NCI-H1417 treated with DMSO at 0.1 percent for 48 hours (cell line): ENCODE measurements at places on chromosomes 13 and 19.

DNA sequence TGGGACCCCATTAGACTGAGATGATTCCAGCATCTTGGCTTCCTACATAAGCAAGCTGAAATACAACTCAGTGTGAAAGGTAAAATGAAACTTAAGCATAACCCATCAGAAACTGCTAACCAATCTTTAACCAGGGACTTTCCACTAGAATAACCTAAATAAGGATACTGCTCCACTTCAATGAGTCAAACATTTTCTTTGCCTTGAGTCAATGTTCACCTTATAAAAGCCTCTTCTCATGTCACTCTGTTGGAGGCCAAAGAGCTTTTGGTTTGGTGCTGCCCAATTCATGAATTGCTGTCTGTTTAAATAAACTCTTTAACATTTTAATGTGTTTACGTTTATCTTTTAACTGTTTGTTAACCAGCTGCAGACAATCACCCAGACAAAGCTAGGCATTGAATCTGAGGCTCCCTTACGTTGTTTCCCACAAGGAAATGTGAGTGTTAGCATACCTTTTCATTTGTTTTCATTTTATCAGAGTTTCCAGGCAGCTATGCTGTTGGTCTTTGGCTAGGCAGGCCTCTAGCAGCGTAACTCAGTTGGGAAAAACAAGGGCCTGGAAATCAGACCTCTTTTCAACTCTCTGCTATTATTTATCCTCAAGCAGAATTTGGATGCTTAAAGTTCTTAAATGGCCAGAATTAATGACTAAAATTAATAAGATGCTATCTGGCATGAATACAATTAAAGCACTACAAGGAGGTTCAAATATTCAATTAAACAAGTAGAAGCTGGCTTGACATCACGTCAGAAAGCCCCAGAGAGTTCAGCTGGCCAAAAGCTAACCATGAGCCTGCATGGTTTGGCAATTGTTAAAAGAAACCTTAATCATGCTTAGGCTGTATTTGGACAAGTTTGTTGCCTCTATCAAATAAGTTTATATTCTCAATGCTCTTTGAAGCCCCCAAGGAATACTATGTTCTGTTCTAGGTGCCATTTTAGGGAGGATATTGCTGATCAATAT is 200.2 kb downstream of the DCLK1 start:
- no peak for DNase-seq

DNA sequence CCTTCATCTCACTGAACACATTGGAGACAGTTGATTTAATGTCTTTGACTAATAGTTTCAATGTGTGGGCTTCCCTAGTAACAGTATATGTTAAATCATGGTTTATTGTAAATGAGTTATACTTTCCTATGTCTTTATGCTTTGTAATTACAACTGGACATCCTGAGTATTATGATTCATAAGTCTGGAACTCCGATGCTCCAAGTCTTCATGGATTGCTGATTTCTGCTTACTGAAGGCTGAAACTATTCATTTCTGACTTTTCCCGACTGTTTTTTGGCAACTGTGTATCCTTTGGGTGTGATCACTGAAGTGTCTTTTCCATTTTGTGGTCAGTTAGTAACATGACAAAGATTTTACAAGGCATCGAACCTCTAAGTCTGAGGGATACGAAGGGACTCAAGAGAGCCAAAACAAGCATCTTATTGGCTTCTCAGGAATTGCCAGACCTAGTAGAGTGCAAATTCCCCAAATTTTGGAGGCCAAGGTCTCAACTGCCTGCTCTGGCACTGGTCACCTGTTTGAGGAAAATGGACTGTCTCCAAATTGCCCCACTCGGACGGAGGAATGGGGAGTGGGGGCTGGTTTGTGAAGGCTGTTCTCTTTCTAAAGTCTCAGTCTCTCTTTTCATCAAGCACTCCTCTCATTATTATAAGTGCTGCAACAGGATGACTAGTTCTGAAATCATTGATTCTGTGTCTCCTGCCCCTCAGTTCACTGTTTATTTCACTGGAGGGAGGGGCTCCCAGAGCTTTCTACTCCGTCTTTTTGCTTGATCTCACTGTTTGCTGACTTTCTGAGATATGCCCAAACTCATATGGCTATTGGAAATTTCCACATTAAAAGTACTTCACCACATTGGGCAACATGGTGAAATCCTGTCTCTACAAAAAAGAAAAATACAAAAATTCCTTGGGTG is 20.2 kb upstream of the CD70 start:
- no peak for DNase-seq

- no peak for DNase-seq
Observed at GRCh38 chr13:59666504-59666903, 497.2 kb downstream of the DIAPH3 start.

- no peak for DNase-seq
Observed at GRCh38 chr19:17005000-17005399, 21.6 kb downstream of the CPAMD8 start.

GRCh38 chr13:75830842-75831241 is 194.7 kb downstream of the LMO7 start:
- DNase-seq, result no peak

- no peak for DNase-seq
Observed at GRCh38 chr13:38897521-38897920, 93.1 kb downstream of the STOML3 start.

DNA sequence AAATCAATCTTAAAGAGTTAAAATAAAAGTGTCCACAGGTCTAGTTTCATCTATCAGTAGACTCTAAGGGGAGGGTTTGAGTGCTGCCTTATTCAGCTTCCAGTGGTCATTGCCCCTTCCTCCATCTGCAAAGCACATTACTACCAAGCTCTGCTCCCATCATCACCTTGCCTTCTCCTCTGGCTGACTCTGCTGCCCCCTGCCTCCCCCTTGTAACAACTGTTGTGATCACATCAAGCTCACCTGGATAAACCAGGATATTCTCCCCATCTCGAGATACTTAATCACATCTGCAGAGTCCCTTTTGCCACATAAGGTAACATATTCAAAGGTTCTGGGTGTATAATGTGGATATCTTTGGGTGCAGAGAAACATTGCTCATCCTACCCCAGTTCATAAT is 43.3 kb upstream of the GPC6 start:
- no peak for DNase-seq

DNA sequence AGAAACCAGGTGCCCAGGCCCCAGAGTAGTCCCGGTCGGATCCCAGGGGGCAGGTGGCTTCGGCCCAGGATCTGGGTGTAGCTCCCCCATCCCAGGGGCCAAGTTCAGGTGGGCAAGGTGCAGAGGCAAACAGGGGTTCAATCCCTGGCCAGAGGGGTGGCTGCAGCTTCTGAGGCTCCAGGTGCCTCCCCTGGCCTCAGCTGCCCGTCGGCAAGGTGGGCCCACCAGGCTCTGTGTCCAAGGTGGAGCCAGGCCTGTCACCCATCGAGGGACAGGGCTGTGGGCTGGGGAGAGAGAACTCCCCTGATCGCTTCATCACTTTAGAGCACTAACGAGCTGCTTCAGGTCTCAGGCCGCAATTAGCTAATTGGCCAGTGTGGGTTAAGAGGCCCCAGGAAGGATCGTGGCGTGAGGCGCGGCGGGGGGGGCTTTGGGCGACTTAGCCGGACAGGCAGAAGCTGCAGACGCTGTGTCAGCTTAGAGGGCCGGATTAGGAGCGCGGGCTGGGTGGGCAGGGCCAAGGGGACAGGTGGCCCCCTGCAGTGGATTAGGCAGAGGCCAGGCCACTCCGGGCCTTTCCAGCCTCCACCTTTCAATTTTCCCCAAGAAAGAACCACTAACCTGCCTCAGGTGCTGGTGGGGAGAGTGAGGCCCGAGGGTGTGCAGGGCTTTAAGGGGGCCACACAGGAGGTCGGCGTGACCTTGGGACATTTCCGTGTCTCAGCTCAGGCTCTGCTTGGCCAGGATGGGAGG is 2.8 kb upstream of the RAX2 start:
- DNase-seq, result no peak

DNA sequence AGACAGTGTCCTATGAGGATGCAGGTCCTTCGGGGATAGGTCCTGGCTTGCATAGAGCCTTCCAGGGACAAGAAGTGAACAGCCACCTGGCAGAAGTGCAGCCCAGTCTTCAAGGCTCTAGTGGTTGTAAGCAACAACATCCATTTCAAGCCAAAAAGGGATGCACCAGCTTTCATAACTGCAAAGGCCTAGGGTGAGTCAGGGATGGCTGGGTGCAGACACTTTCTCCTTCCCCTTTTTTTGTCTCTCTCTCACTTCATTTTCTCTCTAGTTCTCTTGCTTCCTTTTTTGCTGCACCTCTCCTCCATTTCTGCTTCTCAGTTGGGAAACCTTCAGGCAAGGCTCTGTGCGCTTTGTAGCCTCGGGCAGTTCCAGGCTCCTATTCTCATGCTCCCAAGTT is 196.2 kb upstream of the ZNF536 start:
- DNase-seq, result no peak

GRCh38 chr13:100611678-100612492 is 23.3 kb upstream of the GGACT start:
- no peak for DNase-seq

- DNase-seq, result no peak
Observed at GRCh38 chr13:105329359-105329758, 1206.1 kb downstream of the EFNB2 start.

DNA sequence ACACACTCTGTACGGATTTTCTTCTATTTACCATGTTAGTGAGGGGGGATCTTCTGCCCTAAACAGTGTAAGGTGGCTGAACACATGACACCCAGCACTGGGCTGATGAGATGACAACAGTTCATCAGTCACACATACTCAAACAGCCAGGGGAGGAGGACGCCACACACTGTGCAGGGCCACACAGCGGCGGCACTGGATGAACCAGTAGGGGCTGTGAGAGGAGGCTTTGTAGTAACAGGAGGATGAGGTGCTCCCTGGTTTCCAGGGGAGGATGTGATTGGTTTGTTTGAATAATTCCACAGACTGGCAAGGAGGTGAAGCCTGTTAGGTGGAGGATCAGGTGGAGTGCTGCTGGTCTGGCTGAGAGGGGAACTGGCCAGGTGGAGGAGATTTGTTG is 16.3 kb upstream of the GTF3A start:
- DNase-seq, result no peak
